Hematopoietic multipotent progenitor cell treated with erythropoietin and hydrocortisone succinate and interleukin-3 and kit ligand, for 8 days (in vitro differentiated cells): ENCODE measurements at places on chromosomes 2 and 18.

GRCh38 chr2:241613017-241613780 is 23.8 kb downstream of the THAP4 start:
- no peak for DNase-seq

GRCh38 chr2:161030260-161031063 is 129.8 kb upstream of the TANK start:
- DNase-seq = no peak

GRCh38 chr2:241777170-241777685 is 606 bp downstream of the GAL3ST2 start:
- DNase-seq = no peak

DNA sequence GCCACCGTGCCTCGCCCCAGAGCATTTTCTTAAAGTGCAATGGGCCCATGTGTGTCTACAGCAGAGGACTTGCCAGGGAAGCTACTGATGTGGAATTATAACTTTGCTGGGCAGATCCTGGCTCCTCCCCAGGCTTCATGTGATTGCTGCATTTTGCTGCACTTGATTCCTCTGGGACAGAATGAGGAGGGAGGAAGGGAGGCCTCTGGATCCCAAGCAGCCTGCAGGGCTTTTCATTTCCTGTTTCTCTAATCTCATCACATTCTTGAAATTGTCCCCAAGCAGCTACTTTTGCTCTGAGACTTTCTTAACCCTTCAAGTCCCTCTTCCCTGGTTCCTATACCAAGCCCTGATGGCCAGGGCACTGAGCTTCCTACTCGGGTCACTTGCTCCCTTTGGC is 134.4 kb upstream of the SEC11C start:
- DNase-seq = no peak

DNA sequence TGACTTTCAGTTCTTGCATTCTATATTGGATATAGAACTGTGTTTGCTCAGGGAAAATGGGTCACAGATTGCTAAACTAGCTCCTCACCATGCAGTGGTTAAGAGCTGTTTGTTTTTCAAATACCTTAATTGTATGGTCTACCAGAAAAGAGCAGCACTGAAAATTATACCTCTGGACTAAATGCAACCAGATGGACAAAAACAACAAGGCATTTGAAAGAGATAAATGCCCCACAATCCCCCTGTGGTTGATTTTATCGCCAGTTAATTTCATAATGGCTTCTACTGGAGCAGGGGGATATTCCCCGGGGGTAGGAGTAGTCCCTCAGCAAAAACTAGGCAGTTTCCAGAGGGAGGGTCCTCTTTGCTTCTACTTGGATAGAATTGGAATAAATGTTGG is 267.9 kb upstream of the TNP1 start:
- no peak for DNase-seq

- no peak for DNase-seq
Measured at GRCh38 chr18:74198453-74198852, 50.1 kb downstream of the TIMM21 start.

GRCh38 chr2:62281663-62282062 is 85.7 kb downstream of the B3GNT2 start:
- DNase-seq = no peak

DNA sequence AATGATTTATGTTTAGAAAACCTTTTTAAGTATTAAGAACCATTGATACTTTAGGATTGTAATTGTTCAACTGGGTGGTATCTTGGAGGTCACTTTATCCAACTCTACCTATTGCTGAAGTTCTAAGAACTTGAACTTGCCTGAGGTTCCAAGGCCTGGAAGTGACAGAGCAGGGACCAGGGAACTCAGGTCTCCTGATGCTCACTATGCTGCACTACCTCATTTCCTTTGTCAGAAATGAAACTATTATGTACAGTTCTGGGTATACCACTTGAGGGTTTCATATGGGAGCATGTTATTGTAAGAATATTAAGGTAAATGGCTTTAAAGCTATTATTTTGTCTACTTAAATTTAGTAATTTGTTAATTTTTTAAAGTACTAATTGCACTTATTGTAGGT is 3.0 kb downstream of the MBD5 start:
- DNase-seq = peak; percentile 42

DNA sequence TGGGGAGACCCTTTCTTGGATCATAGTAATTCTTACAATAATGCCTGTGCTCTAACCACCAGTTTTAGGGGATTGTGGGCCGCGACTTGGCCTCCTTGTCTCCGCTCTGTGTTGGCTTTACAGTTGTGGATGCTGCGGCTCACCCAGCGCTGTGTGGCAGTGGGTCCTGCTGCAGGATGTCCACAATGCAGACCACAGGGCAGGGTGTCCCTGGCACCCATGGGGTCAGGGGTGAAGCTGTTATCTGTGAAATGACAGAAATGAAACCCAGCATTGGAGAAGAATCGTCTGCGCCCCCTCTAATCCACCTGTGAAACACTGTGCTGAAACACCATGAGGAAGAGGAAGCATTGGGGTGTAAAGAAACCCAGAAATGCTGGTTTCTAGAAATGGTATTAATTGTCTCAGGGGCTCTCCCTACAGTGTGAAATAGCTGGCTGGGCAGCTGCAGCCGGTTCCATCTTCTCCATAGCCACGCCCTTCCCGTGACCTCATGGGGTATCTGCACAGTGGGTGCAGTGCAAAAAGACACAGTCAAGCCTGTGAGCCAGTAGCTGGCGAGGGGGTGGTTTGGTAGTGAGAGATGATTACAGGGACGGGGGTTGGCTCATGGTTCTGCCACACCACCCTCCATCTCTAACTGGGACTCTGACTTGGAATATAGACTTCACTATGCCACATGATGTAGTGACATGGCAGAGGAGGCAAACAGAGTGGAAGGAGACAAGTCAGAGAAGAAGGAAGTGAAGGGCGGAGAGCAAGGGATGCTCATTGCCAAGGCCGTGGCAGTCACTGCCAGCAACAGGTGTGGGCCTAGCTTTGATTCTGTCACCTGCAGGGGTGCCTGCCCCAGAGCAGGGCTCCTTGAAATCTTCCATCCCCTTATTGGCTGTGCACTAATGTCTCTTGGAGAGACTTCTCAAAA is 16.2 kb downstream of the INPP4A start:
- peak; percentile 78 for DNase-seq

GRCh38 chr18:29181151-29181901 is 1004.4 kb upstream of the CDH2 start:
- no peak for DNase-seq

GRCh38 chr2:169961911-169962310 is 134.7 kb downstream of the UBR3 start:
- DNase-seq = no peak

DNA sequence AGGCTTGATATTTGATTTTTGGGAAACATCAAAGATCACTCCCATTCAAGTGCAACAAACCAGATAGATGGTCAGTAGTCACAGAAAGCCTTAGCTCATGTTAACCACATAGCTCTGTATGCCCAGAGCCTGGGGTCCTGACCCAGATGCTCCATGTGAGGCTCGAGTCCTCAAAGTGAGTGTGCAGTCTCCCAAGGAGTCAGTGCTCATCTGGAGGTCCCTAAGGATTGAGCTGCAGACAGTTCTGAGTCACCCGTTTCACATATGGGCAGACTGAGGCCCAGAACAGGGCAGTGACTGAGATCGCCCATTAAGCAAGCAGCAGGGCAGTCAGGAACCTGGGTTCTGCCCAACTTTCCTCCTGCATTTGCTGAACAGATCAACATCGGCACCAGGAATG is 9.2 kb downstream of the TMEM37 start:
- no peak for DNase-seq

DNA sequence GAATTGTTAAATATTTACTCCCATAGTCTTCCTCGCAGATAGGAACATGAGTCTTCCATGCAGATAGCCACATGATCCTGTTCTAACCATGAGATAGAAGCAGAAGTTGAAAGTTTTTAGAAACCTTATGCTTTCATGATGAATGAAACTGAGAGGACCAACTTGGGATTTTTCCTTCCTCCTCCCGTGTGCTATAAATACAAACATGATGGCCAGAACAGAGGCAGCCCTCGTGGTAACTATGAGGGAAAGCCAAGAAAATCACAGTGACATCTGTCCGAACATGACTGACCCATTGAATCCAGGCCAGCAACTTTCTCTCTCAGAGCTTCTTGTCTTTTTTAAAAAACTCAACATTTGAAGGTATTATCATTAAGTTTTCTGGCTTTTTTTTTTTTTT is 78.5 kb downstream of the ACAA2 start:
- no peak for DNase-seq

- no peak for DNase-seq
Measured at GRCh38 chr18:36108196-36108595, 20.9 kb downstream of the SLC39A6 start.

- DNase-seq = no peak
Measured at GRCh38 chr2:16392647-16393499, 272.8 kb downstream of the CYRIA start.

DNA sequence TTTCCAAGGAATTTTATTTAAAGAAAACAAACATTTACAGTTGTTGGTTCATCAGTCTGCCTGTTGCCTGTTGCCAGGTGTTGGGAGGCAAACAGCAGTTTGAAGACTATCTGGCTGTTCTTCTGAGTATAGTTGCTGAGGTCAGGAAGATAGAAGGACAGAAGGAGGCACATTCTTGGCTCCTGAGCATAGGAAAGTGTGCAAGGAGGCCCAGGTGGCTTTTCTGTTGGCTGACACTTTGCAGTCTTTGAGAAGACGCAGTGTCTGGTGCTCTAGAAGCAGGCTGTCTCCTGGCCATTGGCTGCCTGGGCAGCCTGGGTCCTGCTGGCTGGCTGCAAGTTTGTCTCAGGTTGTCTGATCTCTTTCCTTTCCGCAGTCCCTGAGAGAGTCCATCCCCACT is 36.4 kb downstream of the TMEM17 start:
- DNase-seq = no peak

GRCh38 chr2:166112193-166112605 is 15.6 kb downstream of the SCN1A start:
- no peak for DNase-seq

DNA sequence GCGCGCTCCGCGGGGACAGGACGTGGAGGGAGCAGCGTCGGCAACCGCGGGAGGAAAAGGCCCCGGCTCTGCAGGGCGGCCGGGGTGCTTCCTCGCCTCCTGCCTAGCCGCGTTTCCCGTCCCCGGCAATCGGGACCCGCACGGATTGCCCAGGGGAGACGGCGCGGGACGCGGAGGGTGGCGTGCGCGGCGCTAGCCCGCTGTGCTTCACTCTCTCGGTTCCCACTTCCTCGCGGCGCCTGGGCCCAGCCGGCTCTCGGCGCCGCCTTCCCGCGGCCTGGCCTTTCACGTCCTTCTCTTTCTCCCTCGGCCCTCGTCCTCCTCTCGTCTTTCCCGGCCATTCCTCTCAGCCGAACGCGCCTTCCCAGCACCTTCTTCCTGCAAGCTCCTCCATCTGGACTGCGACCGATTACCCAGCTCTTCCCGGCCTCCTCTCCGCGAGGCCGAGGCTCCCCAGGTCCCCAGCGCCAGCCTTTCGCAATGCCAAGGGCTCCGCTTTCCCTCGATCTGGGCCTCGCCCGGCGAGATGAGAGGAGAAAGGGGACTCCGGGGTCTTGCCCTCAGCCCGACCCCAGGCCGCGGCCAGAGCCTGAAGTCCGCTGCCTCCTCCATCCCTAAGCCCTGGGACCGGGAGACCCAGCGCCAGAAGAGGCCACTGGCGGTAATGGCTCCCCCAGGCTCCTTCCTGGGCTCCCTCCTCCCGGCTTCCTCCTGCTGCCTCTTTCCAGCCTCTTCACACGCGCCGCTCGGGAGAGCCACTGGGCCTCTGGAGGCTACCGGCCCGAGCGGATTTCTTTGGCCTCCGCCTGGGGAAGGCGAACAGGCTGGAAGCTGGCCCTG is 34.3 kb upstream of the ATP6V1B1 start:
- DNase-seq = no peak

DNA sequence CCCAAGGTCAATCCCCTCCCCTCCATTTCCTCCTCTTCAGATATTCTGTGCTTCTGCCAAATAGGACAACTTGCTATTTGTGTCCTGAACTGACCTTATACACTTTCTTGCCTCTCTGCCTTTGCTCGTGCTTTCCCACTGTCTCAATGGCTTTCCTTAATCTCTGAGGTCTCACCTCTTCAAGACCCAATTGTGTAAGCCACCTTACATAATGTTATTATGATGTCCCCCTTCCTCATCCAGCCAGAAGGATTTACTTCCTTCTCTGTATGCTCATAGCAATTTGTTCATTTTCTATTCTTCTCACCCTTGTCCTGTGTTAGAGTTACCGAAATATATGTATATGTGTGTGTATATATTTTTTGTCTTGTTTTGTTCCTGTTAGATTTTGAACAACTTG is 26.9 kb upstream of the DARS1 start:
- no peak for DNase-seq

DNA sequence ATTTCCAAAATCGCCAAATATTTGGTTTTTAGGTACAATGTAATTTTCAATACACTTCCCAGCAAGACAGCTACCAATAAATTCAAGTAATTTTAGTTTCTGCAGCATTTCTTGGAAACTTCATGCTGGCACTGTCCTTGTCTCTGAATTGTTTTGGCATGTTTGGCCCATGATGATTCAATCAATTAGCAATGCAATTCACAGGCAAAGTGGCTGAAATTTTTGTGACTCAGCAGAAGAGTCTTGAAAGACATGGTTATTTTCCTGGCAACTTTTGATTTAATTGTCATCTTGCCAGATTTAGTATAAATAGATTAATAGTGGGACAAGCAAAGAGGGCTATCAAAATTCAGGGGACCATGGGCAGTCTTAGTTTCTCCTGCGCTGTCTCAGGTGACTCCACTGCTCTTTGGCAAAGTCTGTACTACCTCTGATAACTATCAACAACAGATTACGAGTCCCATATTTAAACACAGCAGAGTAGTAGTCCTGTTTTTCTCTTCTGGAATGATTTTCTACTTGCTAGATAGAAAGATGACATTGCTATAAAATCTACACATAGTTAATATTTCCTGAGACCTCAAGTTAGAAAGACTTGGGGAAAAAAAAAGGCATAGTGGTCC is 88.9 kb upstream of the CYP26B1 start:
- no peak for DNase-seq

- no peak for DNase-seq
Measured at GRCh38 chr2:101346909-101347308, 38.4 kb upstream of the RNF149 start.

DNA sequence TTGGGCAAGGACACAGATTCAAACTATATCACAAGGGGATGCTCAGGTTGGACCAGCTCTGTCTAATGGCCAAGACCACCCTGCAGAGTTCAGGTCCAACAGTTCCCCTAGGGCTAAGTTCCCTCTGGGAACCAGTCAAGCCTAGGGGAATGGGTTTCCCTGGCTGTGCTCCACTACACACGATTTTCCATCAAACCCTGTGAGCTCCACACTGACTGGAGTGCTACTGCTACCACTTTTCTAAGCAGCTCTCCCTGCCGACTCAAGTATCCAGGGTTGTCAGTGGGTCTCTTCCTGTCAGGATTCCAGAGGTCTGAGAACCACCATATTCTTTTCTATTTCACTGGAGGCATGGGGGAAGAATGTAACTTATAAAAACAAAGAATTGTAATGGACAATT is 280.4 kb upstream of the COL3A1 start:
- no peak for DNase-seq

GRCh38 chr2:27960237-27960912 is 69.8 kb downstream of the BABAM2 start:
- no peak for DNase-seq

DNA sequence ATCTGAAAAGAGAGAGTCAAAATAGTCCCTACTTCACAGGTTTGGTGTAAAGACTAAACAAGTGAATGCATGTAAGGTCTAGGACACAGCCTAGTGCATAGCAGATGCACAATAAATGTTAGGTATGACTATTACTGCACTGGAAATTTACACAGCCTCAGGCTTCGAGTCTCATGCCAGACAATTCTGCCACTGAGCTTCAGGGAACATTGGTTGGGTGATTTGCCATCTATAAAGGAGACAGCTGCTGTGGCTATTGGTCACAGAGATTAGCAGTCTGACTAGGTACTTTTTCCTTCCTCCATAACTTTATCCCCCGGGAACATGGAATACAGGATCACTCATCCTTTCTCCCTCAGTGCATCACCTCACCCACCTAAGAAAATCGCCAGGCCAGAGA is 89.2 kb downstream of the FAM124B start:
- no peak for DNase-seq
